ENCODE measurements at places on chromosomes 4 and X. TPM values are rescaled to one million over a fixed set of nuclear protein-coding genes. Genes with fewer than 3 reads are reported as not detected.
A peak's percentile ranks its signal among the peaks of the same experiment; 100 is the strongest.

DNA sequence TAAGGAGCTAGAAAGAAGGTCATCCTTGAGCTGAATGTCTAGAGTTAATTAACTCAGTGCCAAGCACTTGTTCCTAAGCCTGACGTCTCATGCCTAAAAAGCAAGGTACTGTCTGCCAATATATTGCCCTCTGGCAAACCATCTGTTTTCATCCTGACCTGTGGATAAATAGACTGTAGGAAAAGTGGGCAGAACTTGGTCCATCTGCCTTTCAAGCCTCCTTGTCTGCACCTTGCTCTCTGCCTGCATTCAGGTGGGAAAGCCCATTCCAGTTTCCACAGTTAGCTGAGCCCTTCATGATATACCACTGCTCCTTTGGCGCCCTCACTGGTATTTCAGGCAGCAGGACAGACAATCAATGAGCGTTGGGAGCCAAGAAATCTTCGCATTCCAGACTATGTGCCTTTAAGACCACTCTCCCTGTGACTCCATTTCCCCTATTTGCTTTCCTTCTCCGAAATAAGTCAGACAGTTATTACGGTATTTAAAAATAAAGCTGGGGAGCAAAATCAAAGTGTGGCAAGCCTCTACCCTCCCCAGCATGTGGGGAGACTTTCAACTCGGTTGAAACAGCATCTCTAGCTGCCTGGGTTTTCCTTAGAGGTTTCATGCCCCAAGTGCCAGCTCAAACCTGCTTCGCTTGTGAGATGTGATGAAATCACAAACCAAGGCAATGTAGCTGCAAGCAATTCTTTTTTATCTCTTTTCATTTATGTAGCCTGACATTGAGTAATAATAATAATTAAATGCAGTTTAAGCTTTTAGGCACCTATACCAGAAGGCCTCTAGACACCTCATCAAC lies 2.5 kb upstream of the CCDC149 start:
- peaks cover 18% of the 10 kb centered on the region for H3K4me1 ChIP-seq
- H3K4me3 ChIP-seq: no peak overlapping the region
- no peak for DNase-seq
- H3K27ac ChIP-seq: no peak overlapping the region
- peaks cover 10% of the 10 kb centered on the region for H3K36me3 ChIP-seq

DNA sequence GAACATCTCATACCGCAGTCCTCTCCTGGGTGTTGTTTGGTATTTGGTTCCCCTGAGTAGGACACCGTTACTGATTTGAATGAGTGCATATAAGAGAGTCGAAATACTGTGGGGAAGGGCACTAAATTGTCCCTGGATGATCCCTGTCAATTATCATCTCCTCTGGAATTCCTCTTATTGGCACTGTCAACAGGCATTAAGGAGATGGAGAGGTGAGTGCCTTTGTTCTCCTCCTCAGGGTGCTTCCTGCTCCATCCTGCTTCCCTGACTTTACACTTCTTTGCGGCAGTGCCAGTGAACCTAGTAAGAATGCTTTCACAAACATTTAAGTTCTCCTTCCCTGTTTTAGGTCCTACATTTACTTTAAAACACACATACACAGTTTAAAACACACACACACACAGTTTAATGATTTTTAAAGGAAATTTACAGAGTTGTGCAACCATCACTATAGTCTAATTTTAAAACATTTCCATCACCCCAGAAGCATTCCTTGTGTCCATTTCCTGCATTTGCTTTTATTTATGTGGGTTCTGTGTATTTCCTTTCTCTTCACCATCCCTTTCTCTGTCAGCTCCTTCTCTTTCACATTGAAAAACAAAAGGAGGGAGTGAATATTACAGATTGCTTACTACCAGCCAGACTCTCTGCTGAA lies 20.9 kb upstream of the ZRSR2 start:
- no peak for DNase-seq
- peaks cover 24% of the 10 kb centered on the region for H3K36me3 ChIP-seq
- H3K27ac ChIP-seq: no peak overlapping the region
- H3K27me3 ChIP-seq: no peaks in the 10 kb centered on the region

- no peak overlapping the region for H3K4me3 ChIP-seq
- no peak for DNase-seq
- no peaks in the 10 kb centered on the region for H3K27me3 ChIP-seq
- no peaks in the 10 kb centered on the region for H3K36me3 ChIP-seq
These were observed 44.9 kb upstream of the BBS12 start for GRCh38 chr4:122687531-122688061.

DNA sequence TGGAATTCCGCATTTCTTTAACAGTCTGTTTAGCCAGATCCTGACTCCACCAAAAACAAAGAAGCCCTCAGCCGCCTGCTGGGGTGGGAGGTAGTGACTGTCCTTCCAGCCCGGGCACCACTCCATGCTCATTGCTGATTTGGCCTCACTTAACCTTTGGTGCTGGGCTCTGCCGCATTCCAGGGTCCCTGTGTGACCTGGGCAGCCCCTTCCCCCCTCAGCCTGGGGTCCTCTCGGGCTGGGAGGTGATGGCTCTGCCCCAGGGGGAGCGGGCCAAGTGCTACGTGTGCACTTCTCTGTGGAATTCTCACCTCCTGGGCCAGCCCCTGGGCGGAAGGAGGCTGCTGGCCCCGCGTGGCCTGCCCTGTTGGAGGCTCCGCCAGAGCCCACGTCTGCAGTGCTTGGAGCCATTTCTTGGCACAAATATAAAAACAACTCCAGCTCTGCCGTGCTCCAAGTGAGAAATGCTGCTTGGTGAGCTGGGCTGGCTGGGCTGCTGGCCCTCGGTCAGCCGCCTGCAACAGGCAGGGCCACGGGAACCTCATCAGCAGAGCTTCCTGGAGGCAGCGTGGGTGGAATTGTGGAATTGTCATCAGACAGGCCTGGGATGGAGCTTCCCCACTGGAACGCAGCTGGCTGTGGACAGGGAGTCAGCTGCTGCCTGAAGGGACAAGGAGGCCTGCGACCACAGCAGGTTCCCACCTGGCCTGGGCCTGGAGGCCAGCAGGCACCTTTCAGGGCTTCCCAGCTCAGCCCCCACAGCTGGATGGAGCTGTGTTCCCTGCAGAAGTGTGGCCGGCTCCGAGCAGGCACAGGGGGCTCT lies 66.0 kb downstream of the TRMT44 start:
- peak overlapping the region; percentile 82 for H3K27ac ChIP-seq
- DNase-seq: no peak
- H3K4me3 ChIP-seq: no peak overlapping the region
- peaks cover 29% of the 10 kb centered on the region for H3K4me1 ChIP-seq
- no peaks in the 10 kb centered on the region for H3K27me3 ChIP-seq

DNA sequence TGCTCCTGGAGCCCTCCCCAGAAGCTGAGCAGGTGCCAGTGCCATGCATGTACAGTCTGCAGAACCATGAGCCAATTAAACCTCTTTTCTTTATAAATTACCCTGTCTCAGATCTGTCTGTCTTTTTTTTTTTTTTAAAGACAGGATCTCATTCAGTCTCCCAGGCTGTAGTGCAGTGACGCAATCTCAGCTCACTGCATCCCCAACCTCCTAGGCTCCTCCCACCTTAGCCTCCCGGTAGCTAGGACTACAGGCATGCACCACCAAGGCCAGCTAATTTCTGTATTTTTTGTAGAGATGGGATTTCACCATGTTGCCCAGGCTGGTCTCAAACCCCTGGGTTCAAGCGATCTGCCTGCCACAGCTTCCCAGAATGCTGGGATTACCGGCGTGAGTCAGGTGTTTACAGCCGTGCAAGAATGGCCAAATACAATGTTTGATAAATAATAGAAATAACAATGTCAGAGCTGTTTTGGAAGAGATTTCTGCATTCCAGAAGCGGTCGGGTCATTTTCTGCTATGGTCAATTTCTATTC lies 68.8 kb downstream of the SLC2A9 start:
- no peak overlapping the region for H3K4me3 ChIP-seq
- peaks cover 11% of the 10 kb centered on the region for H3K27me3 ChIP-seq
- no peaks in the 10 kb centered on the region for H3K36me3 ChIP-seq
- no peak for DNase-seq
- H3K27ac ChIP-seq: no peak overlapping the region

GRCh38 chrX:17521871-17522693 lies 147.1 kb downstream of the NHS start:
- no peak overlapping the region for H3K27ac ChIP-seq
- no peak overlapping the region for H3K4me3 ChIP-seq
- peaks cover 7% of the 10 kb centered on the region for H3K27me3 ChIP-seq
- no peak for DNase-seq
- no peaks in the 10 kb centered on the region for H3K36me3 ChIP-seq
- peaks cover 26% of the 10 kb centered on the region for H3K4me1 ChIP-seq

GRCh38 chrX:129525162-129525561 lies 1.9 kb upstream of the SMARCA1 start:
- no peak overlapping the region for H3K27ac ChIP-seq
- DNase-seq: no peak
- no peak overlapping the region for H3K4me3 ChIP-seq
- no peaks in the 10 kb centered on the region for H3K27me3 ChIP-seq
- no peaks in the 10 kb centered on the region for H3K36me3 ChIP-seq

DNA sequence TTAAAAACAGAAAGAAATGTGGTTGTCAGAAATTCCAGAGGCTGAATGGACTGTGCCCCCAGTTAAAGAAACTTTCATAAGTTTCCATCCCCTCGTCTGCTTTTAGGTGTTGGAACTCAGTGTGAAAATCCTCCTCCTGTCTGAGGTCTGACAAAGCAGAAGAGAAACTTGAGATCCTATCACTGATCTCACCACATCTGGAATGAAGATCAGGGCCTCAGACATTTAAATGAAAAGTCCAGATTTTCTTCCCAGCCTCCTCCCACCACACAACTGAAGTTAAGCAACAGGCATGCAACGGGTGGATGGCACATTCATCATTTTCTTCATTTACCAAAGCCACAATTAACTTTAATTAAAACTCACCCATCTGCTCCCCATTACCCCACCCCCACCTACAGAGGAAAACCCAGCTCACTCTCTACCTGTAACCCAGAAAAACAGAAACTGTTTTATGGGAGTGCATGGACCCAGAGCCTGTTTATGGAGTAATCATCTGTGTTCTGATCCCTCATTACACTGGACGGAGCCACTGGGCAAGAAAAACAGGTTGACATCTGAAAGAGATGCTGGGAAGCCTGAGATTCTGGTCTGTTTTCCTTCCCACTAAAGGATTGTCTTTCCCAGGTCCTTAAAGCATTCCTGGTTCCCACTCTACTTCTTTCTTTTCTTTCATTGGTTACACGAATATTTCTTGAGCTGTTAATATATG lies 58.1 kb upstream of the HOPX start:
- H3K4me3 ChIP-seq: no peak overlapping the region
- DNase-seq: no peak
- H3K36me3 ChIP-seq: peaks cover 6% of the 10 kb centered on the region
- no peaks in the 10 kb centered on the region for H3K4me1 ChIP-seq
- H3K27me3 ChIP-seq: no peaks in the 10 kb centered on the region

DNA sequence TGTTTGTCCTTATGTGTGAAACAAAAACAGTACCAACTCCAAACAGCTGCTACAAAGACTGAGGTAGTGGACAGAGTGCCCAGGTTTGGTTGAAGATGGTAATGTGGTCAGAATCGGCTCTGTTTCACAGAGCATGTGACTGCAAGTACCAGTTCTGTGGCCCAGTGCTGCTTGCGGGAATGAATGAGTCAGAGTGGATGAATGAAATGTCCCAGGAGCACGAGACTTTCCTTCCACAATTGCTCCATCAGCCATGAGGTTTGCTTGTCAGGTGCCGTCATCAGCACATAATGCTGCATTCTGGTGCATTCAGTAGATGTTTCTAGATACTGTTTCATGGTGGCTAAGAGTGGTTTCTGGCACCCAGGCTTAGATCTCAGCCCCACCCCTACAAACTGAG lies 84.2 kb downstream of the GPR143 start:
- no peak overlapping the region for H3K27ac ChIP-seq

DNA sequence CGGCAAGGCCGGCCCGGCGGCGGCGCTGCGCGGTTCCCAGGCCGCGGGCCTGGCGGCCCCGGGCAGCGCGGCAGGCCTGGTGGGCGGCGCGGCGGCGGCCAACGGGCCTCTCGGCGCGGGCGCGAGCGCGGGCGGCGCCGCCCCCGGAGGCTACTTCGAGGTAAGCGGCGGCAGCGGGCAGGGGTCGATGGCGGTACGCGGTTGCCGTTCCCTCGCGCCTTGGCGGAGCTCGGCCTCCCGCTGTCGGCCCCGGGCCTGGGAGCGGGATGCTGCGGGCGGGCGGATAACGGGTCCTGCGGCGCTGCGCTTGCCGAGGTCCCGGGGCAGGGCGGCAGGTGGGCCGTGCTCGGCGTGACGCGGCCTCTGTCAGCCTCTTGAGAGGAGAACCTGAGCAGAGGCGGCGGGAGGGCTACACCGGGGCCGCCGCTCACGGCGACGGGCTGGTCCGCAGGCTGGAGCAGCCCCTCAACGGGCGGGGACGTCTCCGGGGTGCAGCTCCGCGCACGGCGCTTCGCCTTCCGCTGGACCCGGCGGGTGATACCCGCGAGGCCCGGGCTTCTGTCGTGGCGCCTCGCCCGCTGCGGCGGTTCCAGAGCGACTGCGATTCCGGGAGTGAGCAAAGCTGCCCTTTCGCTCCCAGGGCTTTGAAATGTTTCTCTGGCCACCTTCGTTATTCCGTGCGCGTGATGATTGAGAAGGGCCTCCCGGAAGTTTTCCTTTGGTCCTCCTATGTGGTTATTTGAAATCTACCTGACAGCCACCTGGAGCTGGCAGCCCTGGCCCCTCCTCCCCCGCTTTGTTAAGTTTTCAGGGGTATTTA lies 774 bp downstream of the FAM193A start:
- H3K27me3 ChIP-seq: no peaks in the 10 kb centered on the region
- H3K36me3 ChIP-seq: no peaks in the 10 kb centered on the region
- H3K4me3 ChIP-seq: peak overlapping the region; percentile 86
- peaks cover 15% of the 10 kb centered on the region for H3K4me1 ChIP-seq

GRCh38 chr4:161991811-161992210 lies 172.0 kb downstream of the FSTL5 start:
- H3K27me3 ChIP-seq: no peaks in the 10 kb centered on the region
- DNase-seq: no peak
- no peaks in the 10 kb centered on the region for H3K36me3 ChIP-seq
- no peak overlapping the region for H3K4me3 ChIP-seq

DNA sequence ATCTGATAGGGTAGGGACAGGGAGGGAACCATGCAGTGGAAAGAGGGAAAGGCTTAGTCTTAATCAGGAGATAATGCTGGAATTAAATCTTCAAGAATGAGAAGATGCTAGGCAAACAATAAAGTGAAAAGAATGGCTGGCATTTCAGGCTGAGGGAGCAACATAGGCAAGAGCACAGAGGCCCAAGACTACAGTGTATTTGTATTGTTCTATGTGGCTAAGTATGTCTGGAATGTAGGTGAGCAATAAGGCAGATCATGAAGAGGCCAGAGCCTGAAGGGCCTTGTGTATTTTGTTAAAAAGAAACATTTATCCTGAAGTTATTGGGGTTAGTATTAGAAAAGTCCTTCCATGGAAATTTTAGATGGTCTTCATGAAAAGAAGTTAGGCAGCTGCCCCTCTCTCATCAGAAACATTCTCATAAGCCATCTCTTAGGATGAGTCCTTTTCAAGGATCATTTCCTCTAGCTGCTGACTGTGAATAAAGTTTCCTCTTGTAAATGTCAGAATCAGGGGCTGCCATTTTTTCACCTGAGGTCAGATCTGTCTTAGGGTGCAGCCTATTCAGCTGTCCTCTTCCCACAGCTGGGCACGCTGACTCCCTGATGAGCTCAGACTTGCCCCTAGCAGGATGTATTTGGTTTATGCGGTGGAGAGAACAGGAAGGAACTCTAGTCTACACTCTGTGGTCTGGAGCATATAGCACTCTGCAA lies 46.3 kb downstream of the ATP10D start:
- no peak for DNase-seq
- peaks cover 70% of the 10 kb centered on the region for H3K36me3 ChIP-seq
- peaks cover 10% of the 10 kb centered on the region for H3K4me1 ChIP-seq
- peak overlapping the region; percentile 66 for H3K27ac ChIP-seq

The PAK3 gene
- total RNA-seq: 4.0 TPM

The FAM9B gene
- not detected for total RNA-seq

The TMPRSS11F gene
- total RNA-seq: 0.86 TPM

The KLB gene
- not detected for total RNA-seq

The GRPR gene
- total RNA-seq: 2.1 TPM

The DCAF4L1 gene
- total RNA-seq: not detected

The USP17L17 gene
- not detected for total RNA-seq
